ENCODE measurements at places on chromosomes 12 and 14.

DNA sequence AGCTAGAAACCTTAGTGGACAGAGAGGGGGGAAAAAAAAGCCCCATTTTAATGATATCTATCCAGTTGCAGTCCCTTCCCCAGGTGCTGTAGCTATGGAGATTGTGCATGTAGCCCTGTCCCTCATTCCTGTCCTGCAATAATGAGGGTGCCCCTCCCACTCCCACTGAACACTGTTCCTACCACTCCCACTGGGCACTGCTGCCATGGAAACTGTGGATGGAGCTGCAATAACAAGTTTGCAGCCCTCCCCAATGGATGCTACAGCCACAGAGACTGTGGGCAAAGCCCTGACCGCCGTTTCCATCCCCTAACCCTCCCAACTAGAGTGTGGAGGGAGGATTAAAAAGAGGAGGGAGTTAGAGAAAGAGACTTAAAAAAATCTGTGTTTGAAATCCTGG is 238.3 kb downstream of the FUT8 start:
- DNase-seq = no peak

DNA sequence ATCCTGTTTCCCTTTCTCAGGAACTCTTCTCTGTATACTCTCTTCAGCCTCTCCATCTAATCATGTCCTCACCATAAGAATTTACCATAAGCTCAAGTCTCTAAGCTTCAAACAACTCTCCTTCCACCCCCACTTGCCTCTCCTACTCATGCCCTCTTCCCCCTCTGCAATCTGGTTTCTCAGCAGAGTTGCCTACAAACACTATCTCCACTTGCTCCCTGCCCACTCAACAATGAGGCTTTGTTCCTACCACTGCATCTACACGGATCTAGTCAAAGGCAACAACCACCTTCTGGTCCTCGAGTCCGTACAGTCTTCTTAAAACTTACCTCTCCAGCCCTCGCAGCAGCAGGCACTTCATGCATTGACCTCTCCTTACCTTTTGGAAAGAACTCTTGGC is 17.2 kb upstream of the FBLN5 start:
- DNase-seq = no peak

DNA sequence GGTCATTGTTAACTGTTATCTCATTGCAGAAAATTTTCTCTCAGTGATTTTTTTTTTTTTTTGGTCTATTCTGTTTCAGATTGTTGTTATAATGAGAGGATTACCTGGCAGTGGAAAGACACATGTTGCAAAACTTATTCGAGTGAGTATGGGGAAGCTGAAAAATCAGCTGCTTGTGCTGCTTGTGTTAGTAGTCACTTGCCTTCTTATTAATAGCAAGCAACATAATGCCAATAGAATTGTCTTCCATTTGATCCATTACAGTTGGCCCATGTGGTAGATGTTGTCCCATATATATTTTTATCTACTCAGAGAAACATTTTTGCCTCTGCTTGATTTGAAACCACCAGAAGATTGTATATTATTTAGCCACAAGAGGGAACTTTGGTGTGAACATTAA is 53.0 kb downstream of the YLPM1 start:
- DNase-seq = no peak

DNA sequence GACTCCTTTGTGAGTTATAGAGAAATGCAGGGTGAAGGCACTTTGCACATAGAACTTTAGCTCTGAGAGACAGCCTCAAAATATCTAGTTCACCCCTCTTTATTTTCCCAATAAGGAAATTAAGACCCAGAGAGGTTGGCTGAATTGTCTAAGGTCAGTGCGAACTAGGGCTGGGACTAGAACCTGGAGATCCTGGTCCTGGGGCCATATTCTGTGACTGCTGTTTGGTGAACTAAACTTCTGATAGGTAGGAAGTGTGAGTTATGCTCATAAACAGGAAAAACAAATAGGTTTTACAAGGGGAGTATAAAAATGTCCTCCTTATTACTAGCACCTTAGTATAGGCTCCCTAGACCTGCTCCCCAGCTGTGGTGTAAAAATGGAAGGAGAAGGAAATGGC is 53.9 kb downstream of the DAD1 start:
- DNase-seq = no peak

GRCh38 chr14:104514156-104514848 is 65.3 kb upstream of the C14orf180 start:
- no peak for DNase-seq

DNA sequence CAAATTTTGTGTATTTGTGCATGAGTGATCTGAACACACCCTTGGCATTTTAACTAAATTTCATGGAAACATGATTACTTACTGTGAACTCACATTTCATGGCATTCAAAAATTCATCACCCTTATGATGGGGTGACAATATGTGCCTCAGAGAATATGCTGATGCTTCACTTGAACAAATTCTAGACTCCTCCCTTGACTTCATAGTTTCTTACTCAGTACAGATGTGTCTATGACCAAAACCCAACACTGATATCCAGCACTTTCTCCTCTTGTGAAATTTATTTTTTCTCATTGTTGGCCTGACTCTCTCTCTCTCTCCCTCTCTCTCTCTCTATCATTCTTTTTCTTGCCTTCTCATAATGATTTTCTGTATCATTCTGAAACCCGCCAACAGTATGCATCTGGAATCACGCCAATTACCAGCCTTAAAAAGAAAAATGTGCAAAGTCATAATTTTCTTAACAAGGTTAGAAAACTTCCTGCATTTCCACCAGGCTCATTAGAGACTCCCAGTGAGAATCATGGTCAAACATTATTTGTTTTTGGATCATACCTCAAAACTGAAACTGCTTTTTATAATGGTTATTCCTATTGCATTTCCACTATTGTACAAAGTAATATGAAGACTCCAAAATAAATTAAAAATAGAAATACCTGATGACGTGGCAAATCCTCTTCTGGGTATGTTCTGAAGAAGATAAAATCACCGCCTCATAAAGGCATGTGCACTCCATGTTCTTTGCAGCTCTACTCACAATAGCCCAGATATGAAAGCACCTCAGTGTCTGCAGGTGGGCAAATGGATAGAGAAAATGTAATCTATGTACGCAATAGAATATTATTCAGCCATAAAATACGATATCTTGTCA is 722.2 kb downstream of the TMEM121 start:
- no peak for DNase-seq

DNA sequence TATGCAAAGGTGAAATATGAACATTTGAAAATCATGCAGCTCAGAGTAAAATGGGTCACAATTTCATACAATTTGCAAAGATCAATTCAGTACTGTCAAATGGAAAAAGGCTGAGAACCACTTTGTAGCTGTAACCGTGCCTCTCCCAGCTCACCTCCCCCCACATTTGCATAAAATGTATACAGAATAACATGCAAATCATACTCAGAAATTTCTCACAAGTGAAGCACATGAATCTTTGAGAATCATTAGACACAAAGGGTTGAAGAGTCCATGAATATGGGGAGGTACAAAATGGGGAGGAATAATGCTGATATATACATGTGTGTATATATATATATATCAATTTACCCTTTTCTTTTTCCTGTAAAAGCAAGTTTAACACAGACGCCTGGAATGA is 162.1 kb downstream of the APAF1 start:
- no peak for DNase-seq

DNA sequence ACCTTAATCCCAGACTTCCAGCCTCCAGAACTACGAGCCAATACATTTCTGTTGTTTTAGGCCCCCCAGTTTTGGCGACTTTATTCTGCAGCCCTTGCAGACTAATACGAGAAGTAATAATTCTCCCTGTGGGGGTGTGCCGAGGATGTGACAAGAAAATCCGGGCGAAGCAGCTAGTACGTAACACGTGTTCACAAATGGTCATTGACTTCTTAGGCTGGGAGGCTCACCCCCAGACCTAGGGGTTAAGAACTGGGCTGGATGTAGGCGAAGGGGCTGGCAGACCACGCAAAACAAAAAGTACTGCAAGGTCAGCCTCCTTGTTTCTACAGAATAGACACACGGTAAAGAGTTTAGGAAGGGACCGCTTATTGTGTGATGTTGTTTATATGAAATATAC is 69.8 kb upstream of the ESRRB start:
- no peak for DNase-seq

- DNase-seq = no peak
Observed at GRCh38 chr12:71846322-71846940, 6.9 kb downstream of the TBC1D15 start.

DNA sequence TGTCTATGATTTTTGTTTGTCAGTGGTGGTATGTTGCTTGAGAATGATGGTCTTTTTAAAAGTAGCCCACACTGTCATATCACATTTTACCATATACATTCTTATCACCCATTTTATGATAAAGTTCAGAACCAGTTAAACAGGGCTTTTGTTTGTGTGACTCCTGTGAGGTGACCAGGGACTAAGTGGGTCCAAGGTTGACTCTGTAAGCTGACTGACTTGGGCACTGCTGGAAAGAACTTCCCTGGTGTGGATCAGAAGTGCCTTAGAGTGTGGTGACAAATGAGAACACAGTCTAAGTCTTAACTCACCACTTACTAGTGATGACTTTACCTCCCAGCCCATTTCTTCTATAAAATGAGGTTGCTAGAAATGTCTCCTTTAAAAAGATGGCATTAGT is 52.6 kb downstream of the VRK1 start:
- no peak for DNase-seq

GRCh38 chr14:39491134-39491571 is 58.9 kb upstream of the FBXO33 start:
- no peak for DNase-seq

DNA sequence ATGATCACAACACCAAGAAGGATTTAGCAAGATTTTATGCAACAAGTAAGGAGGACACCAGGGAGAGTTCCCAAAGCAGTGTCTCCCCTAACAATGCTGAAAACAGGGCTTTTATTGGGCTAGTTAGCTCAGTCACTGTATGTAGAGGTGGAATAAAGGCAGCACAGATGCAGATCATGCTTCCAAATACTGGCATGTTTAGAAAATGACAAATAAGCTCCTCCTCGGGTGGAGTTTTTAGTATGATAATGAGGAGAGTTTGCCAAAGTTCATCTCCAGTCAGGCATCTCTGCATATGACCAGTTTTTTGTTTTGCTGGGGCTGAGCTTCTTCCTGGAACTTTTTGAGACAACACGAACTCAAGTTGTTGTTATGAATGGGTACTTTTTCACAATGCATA is 4.4 kb upstream of the AVPR1A start:
- no peak for DNase-seq

GRCh38 chr12:49636979-49637755 is 13.8 kb downstream of the PRPF40B start:
- DNase-seq = peak; percentile 50

DNA sequence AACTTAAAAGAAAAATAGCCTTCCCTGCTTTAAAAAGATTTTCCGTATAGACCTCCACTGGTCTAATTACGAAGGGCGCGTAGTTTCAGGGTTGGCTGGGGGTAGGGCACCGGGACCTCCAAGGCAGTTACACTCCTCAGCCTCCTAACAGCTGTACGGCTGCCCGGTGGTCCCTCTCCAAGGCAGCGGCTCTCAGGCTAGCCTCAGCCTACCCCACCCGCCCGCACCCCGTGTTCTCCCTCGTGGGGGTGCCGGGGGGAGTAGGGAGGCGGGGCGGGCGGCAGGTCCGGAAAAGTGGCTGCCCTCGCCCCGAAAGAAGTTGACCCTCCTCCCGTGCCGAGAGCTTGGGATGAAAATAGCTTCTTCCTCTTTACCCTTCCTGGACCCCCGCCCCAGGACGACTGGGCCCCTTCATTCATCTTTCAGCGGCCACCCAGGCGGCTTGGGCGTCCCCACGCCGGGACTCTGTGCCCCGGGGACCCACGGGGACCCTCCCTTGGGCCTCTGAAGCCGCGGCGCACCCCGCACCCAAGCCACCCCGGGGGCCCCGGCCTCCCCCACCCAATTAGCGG is 991 bp upstream of the RCOR1 start:
- peak; percentile 20 for DNase-seq

- DNase-seq = no peak
Observed at GRCh38 chr12:4089956-4090355, 183.6 kb upstream of the CCND2 start.

DNA sequence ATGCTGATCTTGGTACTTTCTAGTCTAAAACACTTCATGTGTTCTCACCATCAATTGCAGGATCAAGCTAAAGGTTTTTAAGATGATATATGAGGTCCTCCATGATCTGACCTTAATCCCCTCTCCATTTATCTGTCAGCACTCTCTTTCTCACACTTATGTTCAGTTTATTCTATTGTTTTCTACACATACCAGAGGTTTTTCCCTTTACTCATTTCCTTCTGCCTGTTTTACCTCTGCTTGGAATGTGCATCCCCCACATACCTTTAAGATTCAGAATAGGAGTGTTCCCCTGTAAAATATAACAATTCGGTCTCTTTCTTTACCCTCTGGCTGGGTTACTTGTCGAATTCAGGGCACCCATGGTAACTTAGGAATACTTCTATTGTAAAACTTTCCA is 219.1 kb upstream of the PKP2 start:
- DNase-seq = no peak

- no peak for DNase-seq
Observed at GRCh38 chr12:78470354-78471195, 394.0 kb upstream of the SYT1 start.

- no peak for DNase-seq
Observed at GRCh38 chr12:41992022-41992421, 152.7 kb downstream of the GXYLT1 start.

DNA sequence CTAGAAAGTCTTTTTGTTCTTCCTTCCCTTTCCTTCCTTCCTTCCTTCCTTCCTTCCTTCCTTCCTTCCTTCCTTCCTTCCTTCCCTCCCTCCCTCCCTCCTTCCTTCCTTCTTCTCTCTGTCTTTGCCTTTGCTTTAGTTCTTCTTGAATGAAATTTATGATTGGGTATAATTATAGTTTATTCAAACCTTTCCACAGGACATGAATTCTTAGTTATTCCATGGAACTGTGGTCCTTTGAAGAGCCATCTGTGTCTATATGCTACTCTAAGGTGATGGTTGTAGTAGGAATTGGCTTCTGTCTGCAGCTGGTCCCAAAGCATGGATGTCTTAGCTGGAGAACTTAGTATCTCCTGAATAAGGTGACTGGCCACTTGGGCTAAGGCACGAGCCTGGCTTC is 64.8 kb downstream of the IGF1 start:
- DNase-seq = no peak

DNA sequence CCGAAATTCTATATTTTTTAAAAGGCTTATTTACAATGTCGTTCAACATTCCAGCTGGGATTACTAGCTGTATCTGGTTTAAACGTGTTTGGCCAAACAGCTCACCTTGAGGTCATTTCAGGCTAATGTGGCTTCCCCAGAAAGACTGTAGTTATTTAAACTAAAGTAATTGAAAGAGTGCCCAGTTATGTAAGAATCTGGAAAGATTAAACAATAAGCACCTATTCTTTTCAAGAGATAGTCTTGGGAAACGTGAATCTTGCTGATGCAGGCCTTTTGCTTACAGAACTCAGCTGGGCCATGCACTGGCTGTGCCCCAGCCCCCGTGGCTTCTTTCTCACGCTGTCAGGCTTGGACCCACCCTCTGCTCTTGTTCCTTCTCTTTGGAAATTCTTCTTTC is 24.4 kb downstream of the GLRX5 start:
- no peak for DNase-seq
